ENCODE measurements at places on chromosomes 12 and 14.
A peak's percentile ranks its signal among the peaks of the same experiment; 100 is the strongest.

- DNase-seq = no peak
Measured at GRCh38 chr12:131840643-131841416, 12.6 kb downstream of the MMP17 start.

DNA sequence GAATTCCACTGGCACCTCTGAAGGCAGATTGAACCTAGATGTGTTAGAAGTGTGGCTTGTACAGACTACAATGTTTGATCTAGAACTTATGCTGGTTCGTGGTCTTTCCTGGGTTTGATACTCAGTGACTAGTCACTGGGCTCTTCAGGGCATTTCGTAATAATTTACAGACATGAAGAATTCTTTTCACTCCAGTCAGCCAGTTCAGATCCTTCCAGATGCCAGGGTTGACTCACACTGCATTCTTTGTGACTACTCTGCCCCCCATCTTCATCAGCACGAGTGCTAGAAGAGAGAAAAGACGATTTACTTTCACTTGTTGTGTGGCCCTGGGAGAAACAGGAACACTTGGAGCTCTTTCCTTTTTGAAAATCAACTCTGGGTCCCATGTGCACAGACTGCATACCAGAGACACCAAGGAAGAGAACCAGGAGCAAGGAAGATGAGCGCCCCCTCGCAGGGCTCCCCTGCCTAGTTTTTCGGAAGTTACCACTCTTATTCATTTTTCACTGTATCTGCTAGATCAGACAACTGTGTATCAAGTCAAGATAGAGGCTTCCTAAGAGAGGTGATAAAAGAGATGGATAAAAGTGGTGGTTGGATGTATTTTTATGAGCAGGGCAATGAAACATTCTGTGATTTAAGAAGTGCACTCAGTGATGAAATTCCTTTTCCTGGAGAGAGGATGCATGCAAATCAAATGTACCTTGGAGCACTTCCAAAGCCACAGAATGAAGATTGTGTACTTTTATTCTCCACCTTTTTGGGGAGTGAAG lies 33.5 kb upstream of the EVL start:
- no peak for DNase-seq

DNA sequence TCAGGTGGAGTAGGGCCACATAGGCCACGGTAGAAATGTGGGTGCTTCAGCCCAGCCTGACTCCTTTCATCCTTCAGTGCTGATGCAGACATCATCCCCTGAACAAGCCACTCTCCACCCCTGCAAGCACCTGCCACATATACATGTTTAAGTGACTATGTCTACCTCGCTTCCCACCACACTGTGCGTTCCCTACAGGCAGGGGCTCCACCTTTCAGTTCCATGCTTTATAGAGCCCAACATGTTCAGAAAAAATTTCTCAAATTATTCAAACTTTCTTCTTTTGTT lies 11.6 kb downstream of the SLC7A7 start:
- DNase-seq = no peak

DNA sequence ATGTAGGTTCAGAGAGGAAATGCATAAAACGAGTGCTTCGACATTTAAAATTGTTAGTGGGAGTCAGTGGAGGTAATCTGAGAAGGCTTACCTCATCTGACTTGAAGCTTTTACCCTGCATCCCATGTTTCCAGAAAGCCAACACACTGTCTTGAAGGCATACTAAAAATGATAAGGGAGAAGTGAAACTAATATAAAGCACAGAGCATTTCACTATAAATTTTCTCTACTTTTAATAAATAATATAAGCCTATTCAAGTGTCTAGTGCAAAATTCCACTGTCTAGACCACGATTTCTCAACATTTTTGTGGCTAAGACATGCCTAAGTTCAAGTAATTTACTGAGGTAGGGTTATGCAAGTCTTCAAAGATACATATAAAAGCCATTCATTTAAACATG lies 29.1 kb upstream of the CDKL1 start:
- no peak for DNase-seq

DNA sequence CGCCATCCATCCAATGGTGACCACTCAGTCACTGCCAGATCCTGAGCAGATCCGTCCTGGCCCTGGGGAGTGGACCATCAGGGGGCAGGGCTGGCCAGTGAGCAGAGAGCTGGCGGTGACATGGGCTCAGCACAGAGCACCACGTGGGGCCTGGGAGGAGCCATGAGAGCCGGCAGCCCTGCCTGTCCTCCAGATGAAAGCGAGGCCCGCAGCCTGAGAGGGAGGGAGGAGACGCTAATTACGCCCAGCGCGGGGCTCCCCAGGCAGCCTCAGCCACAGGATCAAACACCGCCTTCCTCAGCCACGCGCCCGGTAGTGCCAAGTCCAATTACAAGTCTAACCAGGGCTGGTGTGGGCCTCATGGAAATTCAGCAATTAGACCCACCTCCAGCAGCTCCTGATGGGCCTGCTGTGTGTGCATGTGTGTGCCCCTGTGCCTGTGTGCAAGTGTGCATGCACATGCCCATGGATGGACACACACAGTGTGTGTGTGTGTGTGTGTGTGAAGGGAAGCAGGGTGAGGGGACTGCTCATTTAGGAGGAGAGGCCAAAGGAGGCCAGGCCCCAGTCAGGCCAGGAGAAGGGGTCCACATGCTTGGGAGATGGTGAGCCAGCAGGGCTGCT lies 68.0 kb downstream of the KIF26A start:
- DNase-seq = no peak

- DNase-seq = no peak
Measured at GRCh38 chr14:73873660-73874059, 13.0 kb upstream of the ZNF410 start.

GRCh38 chr12:109678719-109679118 lies 34.9 kb upstream of the FAM222A start:
- no peak for DNase-seq

- DNase-seq = peak; percentile 96
Measured at GRCh38 chr14:29805415-29806123, 122.1 kb downstream of the PRKD1 start.

All from OCI-M1 (cell line).